ENCODE measurements at places on chromosomes 5 and 9. TPM values are rescaled to one million over a fixed set of nuclear protein-coding genes. Genes with fewer than 3 reads are reported as not detected.

Gene CNTNAP3B
- 25.0 TPM for total RNA-seq

Gene FST
- 95.7 TPM for total RNA-seq

Gene C9orf50
- 0.13 TPM for total RNA-seq

Gene PRR16
- 3.7 TPM for total RNA-seq

Gene RASGRF2
- 2.0 TPM for total RNA-seq

Gene DNAH5
- 0.13 TPM for total RNA-seq

Gene AK8
- total RNA-seq = 0.40 TPM

Gene RALGPS1
- total RNA-seq = 3.2 TPM

Gene F2RL1
- total RNA-seq = 7.5 TPM

Gene FOXD4
- 0.06 TPM for total RNA-seq

Gene GPRIN1
- total RNA-seq = 3.2 TPM

Gene GCNT4
- 3.5 TPM for total RNA-seq

Gene LVRN
- total RNA-seq = under 0.01 TPM

Gene SLC45A2
- 0.19 TPM for total RNA-seq

Gene GMCL2
- not detected for total RNA-seq

Gene BICD2
- total RNA-seq = 48.4 TPM

Gene ADGRD2
- total RNA-seq = not detected

Gene INPP5E
- 5.3 TPM for total RNA-seq

Gene CARD6
- 20.9 TPM for total RNA-seq

Gene FIBCD1
- total RNA-seq = 0.26 TPM

Gene HRCT1
- 2.2 TPM for total RNA-seq

Gene ROR2
- 0.13 TPM for total RNA-seq

Gene UAP1L1
- total RNA-seq = 14.0 TPM

Gene SCGB3A2
- not detected for total RNA-seq

Gene MOB3B
- total RNA-seq = under 0.01 TPM

Gene SH3PXD2B
- 25.5 TPM for total RNA-seq

Gene SUSD3
- total RNA-seq = not detected

Gene SLC36A3
- not detected for total RNA-seq

Gene SMIM27
- total RNA-seq = 2.8 TPM

Gene GBGT1
- total RNA-seq = 3.8 TPM

Gene FOXE1
- total RNA-seq = not detected

Gene TLX3
- total RNA-seq = not detected

Gene ATP6V0E1
- total RNA-seq = 333 TPM

Gene CENPP
- 3.5 TPM for total RNA-seq

Gene HSPB3
- 0.37 TPM for total RNA-seq

Gene CCDC192
- total RNA-seq = not detected

Gene AP3S1
- 104 TPM for total RNA-seq

Gene SH3TC2
- total RNA-seq = 9.5 TPM

Gene RAB14
- total RNA-seq = 33.8 TPM

Gene PHF24
- 0.13 TPM for total RNA-seq

Gene PKD2L2
- not detected for total RNA-seq

Gene WNK2
- total RNA-seq = not detected

Gene GFI1B
- not detected for total RNA-seq

Gene MAMDC2
- total RNA-seq = 2.6 TPM

Gene SHOC1
- total RNA-seq = not detected

Gene PCDHB11
- 0.44 TPM for total RNA-seq

Gene PFN3
- not detected for total RNA-seq

Gene INSL6
- not detected for total RNA-seq

Gene CYLC2
- not detected for total RNA-seq

Gene MSH3
- total RNA-seq = 12.5 TPM

Gene IFNA2
- not detected for total RNA-seq

Gene ENDOG
- total RNA-seq = 29.1 TPM

Gene POLR3G
- total RNA-seq = 2.0 TPM

Gene TAF11L6
- total RNA-seq = not detected

Gene PIP5K1B
- 0.06 TPM for total RNA-seq

Measured in aortic smooth muscle cell (primary cell).